CD8-positive, alpha-beta T cell (primary cell): ENCODE measurements at places on chromosomes 5 and 9. TPM values are rescaled to one million over a fixed set of nuclear protein-coding genes. Genes with fewer than 3 reads are reported as not detected.

The ZNF883 gene
- 0.53 TPM for total RNA-seq

The PDZD2 gene
- 0.35 TPM for total RNA-seq

The WDR38 gene
- total RNA-seq = not detected

The TLX3 gene
- total RNA-seq = not detected

The PCDHA3 gene
- total RNA-seq = not detected

The KLF4 gene
- total RNA-seq = 7.2 TPM

The CYSRT1 gene
- total RNA-seq = not detected

The SEMA4D gene
- total RNA-seq = 305 TPM

The UNC13B gene
- total RNA-seq = 0.76 TPM

The RASEF gene
- not detected for total RNA-seq

The PTRH1 gene
- 5.3 TPM for total RNA-seq

The TMC1 gene
- total RNA-seq = not detected

The ECM2 gene
- not detected for total RNA-seq

The ORM2 gene
- not detected for total RNA-seq

The ZDHHC11 gene
- 9.4 TPM for total RNA-seq

The GHR gene
- not detected for total RNA-seq

The TMEM174 gene
- total RNA-seq = not detected

The CDX1 gene
- total RNA-seq = not detected

The DMGDH gene
- 0.90 TPM for total RNA-seq

The TAF11L9 gene
- not detected for total RNA-seq

The HTR4 gene
- not detected for total RNA-seq

The MAPKAP1 gene
- 42.7 TPM for total RNA-seq

The DCP2 gene
- 69.8 TPM for total RNA-seq

The COL15A1 gene
- total RNA-seq = not detected

The HSPA4 gene
- 29.7 TPM for total RNA-seq

The LRRC19 gene
- not detected for total RNA-seq

The ARID3C gene
- not detected for total RNA-seq

The SPATA31C1 gene
- total RNA-seq = not detected

The PCDH1 gene
- total RNA-seq = not detected

The SPATA31E1 gene
- total RNA-seq = not detected

The CDC20B gene
- not detected for total RNA-seq
